ENCODE measurements at places on chromosomes 3 and 15.

DNA sequence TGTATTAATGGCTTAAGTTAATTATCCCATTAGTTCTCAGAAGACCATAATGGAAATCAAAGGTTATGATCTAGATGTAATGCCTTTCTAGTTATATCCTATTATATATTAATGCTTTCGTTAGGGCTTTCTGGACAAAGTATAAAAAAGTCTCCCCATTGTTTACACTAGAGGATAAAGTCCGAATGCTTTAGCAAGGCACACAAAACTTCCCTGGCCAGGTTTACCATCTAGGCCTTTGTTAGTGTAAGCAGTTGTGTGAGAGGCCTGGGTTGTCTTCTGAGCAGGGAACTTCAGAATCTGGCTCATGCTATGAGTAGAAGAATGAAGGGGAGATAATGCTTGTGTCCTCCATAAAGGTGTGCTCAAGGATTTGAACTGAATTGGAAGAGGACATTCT is 106.3 kb upstream of the MEIS2 start:
- DNase-seq, result no peak

GRCh38 chr3:107986505-107986904 is 104.3 kb downstream of the CD47 start:
- no peak for DNase-seq

GRCh38 chr3:173709026-173709425 is 311.5 kb downstream of the NLGN1 start:
- DNase-seq, result no peak

GRCh38 chr3:138938056-138938876 is 8.7 kb downstream of the FOXL2 start:
- DNase-seq, result no peak

- no peak for DNase-seq
Measured at GRCh38 chr3:14299767-14300166, 102.6 kb upstream of the SLC6A6 start.

GRCh38 chr3:79329154-79329553 is 438.6 kb downstream of the ROBO1 start:
- DNase-seq, result no peak

DNA sequence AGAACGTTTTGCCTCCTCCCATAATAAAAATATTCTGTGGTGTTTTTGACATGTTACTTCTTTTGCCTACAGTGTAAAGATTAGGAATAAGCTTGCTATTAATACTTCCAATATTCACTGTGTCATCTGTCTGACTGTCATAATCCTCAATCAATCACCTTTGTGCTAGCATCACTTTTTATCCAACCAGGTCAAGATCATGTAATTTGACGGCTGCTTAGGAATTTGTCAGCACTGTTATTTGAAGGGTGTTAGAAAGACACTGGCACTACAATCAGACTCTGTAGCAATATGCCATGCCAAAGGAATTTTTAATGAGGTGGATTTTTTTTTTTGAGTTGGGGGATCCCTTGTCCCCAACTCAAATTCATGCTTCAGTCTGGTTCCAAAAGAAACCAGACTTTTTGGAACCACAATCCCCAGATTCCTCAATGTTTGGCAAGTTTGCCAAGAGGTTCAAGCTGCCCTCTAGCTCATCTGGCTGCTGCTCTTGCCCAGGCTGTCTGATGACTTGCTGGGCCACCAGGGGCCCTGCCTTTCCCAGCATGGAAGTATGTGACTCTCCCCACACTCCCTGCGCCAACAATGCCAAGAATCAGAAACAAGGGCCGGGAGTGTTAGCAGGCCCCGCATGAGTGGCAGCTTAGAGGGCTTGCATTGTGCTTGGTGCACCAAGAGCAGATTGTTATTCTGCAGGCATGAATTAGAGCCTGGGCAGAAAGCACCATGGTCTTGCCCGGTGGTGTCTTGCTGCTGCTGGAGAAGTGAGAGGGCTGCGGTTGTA is 58.6 kb upstream of the TSC22D2 start:
- no peak for DNase-seq

DNA sequence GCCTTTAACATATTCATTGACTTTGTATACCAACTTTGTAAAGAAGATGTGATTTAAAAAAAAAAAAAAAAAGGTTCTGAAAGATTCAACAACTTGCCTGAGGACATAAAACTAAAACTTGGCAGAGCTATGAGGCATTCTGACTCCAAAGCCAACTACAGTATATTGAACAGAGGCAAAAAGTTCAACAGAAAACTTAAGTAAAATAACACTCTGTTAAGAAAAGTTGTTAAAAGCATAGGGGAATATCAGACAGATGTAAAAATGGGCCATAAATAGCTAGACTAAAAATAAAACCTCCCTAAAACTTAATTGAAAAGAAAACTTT is 23.4 kb downstream of the GOLIM4 start:
- DNase-seq, result no peak

DNA sequence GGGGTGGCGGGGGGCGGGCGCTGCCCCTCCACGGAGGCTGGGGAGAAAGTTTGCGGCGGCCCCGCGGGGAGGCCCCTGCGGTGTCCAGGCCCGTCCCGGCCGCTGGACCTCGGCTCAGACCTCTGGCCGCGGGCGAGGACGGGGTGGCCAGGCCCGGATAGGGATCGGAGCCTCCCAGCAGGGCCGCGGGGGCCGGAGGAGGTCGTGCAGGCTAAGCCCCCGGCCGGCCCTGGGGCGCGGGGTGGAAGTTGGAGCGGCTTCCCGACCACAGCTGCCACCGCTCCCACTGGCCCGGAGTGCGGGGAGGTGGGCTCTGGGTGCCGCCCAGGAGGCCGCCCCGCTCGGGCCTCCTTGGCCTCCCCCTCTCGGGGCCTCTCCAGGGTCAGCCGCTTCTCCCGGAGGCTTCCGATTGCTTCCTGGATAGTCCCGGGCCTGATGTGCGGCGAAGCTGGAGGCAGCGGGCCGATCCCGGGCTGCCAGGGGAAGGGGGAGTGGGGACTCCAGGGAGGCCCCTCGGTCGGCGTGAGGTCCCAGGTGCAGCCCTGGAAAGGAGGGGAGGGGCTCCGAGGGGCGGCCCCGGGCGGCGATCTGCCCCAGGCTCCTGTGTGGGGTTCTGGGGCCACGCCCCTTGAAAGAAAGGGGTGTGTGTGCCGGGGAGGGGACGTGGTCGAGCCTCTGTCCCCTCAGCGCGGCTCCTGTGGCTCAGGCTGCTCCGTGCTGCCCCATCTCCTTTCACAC is 907 bp downstream of the PLXNA1 start:
- DNase-seq, result no peak

GRCh38 chr3:186110975-186111974 is 2.4 kb upstream of the ETV5 start:
- no peak for DNase-seq
